ENCODE measurements at places on chromosomes 7 and 10.

GRCh38 chr10:17712717-17713471 is 39.1 kb upstream of the TMEM236 start:
- DNase-seq: no peak

- DNase-seq: no peak
Observed at GRCh38 chr7:141949911-141950310, 3.1 kb upstream of the CLEC5A start.

DNA sequence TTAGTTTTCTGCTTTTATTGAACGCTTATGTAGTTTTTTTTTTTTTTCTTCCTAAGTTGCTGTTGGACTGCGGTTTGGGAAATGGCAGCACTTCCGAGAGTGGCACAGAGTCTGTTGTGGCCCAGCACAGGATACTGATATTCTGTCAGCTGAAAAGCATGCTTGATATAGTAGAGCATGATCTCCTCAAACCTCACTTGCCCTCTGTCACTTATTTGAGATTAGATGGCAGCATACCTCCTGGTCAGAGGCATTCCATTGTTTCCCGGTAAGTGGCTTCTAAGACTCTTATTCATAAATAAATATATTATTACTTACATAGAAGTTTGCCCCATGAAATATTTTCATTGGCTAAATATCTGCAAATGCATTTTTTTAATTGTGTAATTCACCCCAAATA is 101.1 kb downstream of the BTAF1 start:
- no peak for DNase-seq

- no peak for DNase-seq
Observed at GRCh38 chr10:122551450-122551849, 9.1 kb upstream of the DMBT1 start.

GRCh38 chr7:29860186-29860585 is 53.9 kb downstream of the WIPF3 start:
- no peak for DNase-seq

DNA sequence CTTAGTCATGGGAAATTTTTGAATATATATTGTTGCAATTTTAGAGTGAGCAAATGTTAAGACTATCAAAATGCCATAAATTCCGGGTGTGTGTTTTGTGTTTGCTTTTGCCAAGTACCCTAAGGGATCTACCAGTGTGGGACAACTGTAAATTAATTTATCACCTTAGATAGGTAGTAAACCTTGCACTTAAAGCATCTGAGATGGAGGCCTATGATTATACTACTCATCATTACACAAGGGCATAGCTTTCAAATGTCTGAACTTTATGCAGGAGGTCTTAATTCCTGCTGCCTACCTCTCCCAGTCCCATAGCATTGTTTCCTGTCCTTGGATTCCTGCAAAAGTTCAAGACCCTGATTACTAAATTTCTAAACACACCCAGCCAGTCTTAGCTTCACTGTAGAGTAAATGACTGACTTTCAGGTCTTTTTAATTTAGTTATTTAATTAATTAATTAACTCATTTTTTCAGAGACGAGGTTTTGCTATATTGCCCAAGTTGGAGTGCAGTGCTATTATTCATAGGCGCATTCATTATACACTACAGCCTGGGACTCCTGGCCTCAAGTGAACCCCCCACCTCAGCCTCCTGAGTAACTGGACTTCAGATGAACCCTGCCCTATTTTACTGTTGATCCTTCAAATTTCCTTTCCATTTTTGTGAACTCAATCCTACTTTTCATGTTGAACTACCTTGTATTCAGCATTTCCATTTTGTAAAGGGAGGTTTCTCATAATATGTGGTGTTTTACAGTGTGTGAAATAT is 47.0 kb downstream of the THSD7A start:
- no peak for DNase-seq

Measured in NCI-H2029 (cell line).